ENCODE measurements at places on chromosomes 7 and 10. TPM values are rescaled to one million over a fixed set of nuclear protein-coding genes. Genes with fewer than 3 reads are reported as not detected.

Gene DPP6
- not detected for total RNA-seq

Gene CALHM3
- 0.45 TPM for total RNA-seq

Gene ZDHHC4
- 29.3 TPM for total RNA-seq

Gene GDF2
- total RNA-seq = not detected

Gene CFAP70
- total RNA-seq = 0.57 TPM

Gene HPSE2
- not detected for total RNA-seq

Gene GFRA1
- total RNA-seq = not detected

Gene XRCC2
- 15.3 TPM for total RNA-seq

Gene SEMA3E
- not detected for total RNA-seq

Gene ZNF467
- 0.08 TPM for total RNA-seq

Gene VAX1
- not detected for total RNA-seq

DNA sequence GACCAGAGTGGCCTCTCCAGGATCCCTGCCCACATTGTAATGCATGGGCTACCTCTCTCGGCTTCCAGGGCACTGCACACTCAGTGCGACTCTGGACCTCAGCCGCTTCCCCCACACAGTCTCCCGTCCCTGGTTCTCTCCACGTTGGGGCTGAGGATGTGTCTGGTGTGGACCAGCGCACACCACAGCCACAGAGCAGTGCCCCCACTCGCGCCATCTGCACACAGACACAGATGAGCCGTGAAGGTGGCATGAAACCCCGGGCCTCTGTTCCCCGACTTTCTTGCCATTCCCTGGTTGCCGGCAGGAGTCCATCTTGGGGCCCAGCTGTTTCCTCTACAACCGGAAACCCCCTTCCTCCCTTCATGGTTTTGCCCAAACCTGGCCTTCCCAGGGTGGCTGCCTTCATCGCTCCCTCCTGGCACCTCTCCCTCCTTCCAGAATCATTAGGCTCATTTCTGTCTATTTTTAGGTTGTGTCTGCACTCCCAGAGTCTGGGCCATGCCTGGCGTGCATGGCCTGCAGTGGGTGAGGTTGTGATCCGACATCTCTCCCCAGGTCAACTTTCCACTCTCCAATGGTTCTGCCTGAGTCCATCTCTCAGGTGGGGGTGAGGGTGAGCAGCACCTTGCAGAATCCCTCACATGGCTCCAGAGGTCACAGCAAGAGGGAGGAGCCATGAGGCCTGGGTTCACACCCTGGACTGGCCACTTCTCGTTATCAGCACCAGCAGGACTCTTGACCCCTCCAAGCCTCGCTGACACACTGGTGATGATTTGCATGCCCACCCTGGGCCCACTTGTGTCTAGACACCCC, 10.1 kb downstream of the RASGEF1A start:
- H3K4me1 ChIP-seq = peaks cover 19% of the 10 kb centered on the region
- H3K36me3 ChIP-seq = no peaks in the 10 kb centered on the region
- no peak for DNase-seq
- H3K27me3 ChIP-seq = no peaks in the 10 kb centered on the region
- H3K27ac ChIP-seq = no peak overlapping the region

- H3K4me1 ChIP-seq = no peaks in the 10 kb centered on the region
- no peak for DNase-seq
- no peak overlapping the region for H3K27ac ChIP-seq
- peaks cover 6% of the 10 kb centered on the region for H3K27me3 ChIP-seq
- H3K36me3 ChIP-seq = no peaks in the 10 kb centered on the region
These were observed 93.2 kb downstream of the UNCX start for GRCh38 chr7:1325646-1326510.

- H3K27ac ChIP-seq = no peak overlapping the region
- DNase-seq = no peak
- no peaks in the 10 kb centered on the region for H3K36me3 ChIP-seq
- no peaks in the 10 kb centered on the region for H3K4me1 ChIP-seq
These were observed 58.3 kb upstream of the HECW1 start for GRCh38 chr7:43054052-43054722.

DNA sequence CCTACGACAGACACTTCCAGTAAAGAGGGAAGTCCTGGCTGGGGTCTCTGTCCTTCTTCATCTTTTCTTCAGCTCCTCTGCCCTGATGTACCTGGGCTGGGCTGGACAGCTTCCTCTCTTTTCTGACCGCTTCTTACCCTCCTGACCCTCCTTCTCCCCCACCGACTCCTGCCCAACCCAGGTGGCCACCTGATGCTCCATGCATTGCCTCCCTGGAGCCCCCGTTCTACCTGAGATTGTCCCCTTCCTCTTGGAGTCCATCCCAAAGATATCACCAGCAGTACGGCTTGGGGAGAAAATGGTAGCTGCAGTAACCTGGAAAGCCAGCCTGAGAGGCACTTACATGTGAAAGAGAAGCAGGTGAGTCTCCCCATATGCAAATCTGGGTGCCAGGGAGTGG, 566.3 kb downstream of the TCERG1L start:
- H3K36me3 ChIP-seq = no peaks in the 10 kb centered on the region
- no peak overlapping the region for H3K4me3 ChIP-seq
- DNase-seq = no peak
- H3K27ac ChIP-seq = no peak overlapping the region

GRCh38 chr10:129898706-129899268, 65.3 kb downstream of the EBF3 start:
- H3K27ac ChIP-seq = no peak overlapping the region
- H3K36me3 ChIP-seq = no peaks in the 10 kb centered on the region
- no peak for DNase-seq
- no peak overlapping the region for H3K4me3 ChIP-seq
- H3K27me3 ChIP-seq = peaks cover 3% of the 10 kb centered on the region

DNA sequence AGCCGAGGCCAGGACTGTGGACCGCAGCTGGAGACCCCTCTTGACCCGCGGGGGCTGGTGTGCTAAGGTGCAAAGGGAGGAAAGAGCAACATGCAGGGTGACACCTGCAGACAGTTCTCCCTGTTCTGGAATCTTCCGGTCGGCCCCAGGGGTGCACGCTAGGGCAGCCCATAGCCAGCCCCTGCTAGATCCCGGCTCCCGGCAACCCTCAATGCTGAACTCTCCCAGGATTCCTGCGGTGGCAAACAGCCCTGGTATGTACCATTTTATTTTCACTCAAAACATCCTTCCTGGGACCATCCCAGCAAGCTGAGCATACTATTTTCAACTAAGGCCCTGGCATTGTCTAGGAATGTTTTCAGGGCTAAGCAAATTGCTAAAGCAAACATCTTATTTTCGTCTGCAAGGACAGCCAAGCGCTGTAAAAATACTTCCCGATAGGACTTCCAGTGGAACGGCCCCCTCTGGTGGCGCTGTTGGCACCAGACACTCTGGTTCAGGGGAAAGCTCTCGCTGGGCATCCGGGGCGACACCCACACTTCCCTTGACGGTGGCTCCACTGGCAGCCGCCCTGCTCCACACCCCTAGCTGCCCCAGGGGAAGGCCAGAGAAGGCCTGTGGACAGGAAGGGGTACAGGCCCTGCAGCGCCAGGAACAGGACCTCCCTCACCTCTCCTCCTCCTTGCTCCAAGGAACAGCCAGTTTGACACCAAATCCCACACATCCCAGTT, 99.4 kb downstream of the CTBP2 start:
- DNase-seq = peak; percentile 55
- no peak overlapping the region for H3K4me3 ChIP-seq
- H3K36me3 ChIP-seq = no peaks in the 10 kb centered on the region
- peaks cover 16% of the 10 kb centered on the region for H3K27me3 ChIP-seq

- H3K36me3 ChIP-seq = no peaks in the 10 kb centered on the region
- no peak overlapping the region for H3K27ac ChIP-seq
- peaks cover 16% of the 10 kb centered on the region for H3K4me1 ChIP-seq
- H3K4me3 ChIP-seq = no peak overlapping the region
These were observed 37.0 kb upstream of the MXI1 start for GRCh38 chr10:110170142-110170971.

- no peak overlapping the region for H3K4me3 ChIP-seq
- no peaks in the 10 kb centered on the region for H3K36me3 ChIP-seq
- no peaks in the 10 kb centered on the region for H3K27me3 ChIP-seq
- no peak overlapping the region for H3K27ac ChIP-seq
- DNase-seq = no peak
These were observed 125.7 kb upstream of the CDK1 start for GRCh38 chr10:60652628-60653027.

All from activated CD8-positive, alpha-beta T cell treated with anti-CD3 and anti-CD28 coated beads, Interleukin-2, amount 10 ng/mL, durations not matched to agents 7 days and 5 days (primary cell).